ENCODE measurements at places on chromosomes 11 and 22. TPM values are rescaled to one million over a fixed set of nuclear protein-coding genes. Genes with fewer than 3 reads are reported as not detected.

PARVG gene
- total RNA-seq = 5.7 TPM

CARD10 gene
- total RNA-seq = 3.3 TPM

OR51B2 gene
- 0.59 TPM for total RNA-seq

DYNC2H1 gene
- total RNA-seq = 51.6 TPM

SLC7A4 gene
- 0.69 TPM for total RNA-seq

KLHL35 gene
- 0.99 TPM for total RNA-seq

SHANK2 gene
- 8.8 TPM for total RNA-seq

INS gene
- total RNA-seq = not detected

KRTAP5-1 gene
- 0.30 TPM for total RNA-seq

EP300 gene
- total RNA-seq = 93.5 TPM

C22orf15 gene
- total RNA-seq = 0.30 TPM

FXYD6 gene
- total RNA-seq = 30.3 TPM

DUSP8 gene
- total RNA-seq = 1.8 TPM

ISX gene
- not detected for total RNA-seq

KLHL22 gene
- 31.0 TPM for total RNA-seq

OR8D4 gene
- 0.30 TPM for total RNA-seq

OR52K2 gene
- not detected for total RNA-seq

PKNOX2 gene
- 4.0 TPM for total RNA-seq

SSH3 gene
- 13.4 TPM for total RNA-seq

B4GALNT4 gene
- total RNA-seq = 10.8 TPM

SPTBN2 gene
- total RNA-seq = 73.2 TPM

NADSYN1 gene
- 34.6 TPM for total RNA-seq

TBRG1 gene
- 13.6 TPM for total RNA-seq

SMTNL1 gene
- 7.9 TPM for total RNA-seq

CD59 gene
- total RNA-seq = 79.6 TPM

PDE3B gene
- total RNA-seq = 16.1 TPM

NDUFS8 gene
- 44.2 TPM for total RNA-seq

CARD16 gene
- total RNA-seq = 16.0 TPM

ADAMTS8 gene
- 1.8 TPM for total RNA-seq

CRYBA4 gene
- total RNA-seq = not detected

PGAP2 gene
- total RNA-seq = 18.8 TPM
